ENCODE measurements at places on chromosomes 5 and 9. TPM values are rescaled to one million over a fixed set of nuclear protein-coding genes. Genes with fewer than 3 reads are reported as not detected.

The TAF11L5 gene
- total RNA-seq: not detected

The OMD gene
- total RNA-seq: 0.21 TPM

The SMU1 gene
- 31.8 TPM for total RNA-seq

The LCN15 gene
- total RNA-seq: not detected

GRCh38 chr9:114546851-114547250 is 40.7 kb upstream of the ATP6V1G1 start:
- DNase-seq: no peak

DNA sequence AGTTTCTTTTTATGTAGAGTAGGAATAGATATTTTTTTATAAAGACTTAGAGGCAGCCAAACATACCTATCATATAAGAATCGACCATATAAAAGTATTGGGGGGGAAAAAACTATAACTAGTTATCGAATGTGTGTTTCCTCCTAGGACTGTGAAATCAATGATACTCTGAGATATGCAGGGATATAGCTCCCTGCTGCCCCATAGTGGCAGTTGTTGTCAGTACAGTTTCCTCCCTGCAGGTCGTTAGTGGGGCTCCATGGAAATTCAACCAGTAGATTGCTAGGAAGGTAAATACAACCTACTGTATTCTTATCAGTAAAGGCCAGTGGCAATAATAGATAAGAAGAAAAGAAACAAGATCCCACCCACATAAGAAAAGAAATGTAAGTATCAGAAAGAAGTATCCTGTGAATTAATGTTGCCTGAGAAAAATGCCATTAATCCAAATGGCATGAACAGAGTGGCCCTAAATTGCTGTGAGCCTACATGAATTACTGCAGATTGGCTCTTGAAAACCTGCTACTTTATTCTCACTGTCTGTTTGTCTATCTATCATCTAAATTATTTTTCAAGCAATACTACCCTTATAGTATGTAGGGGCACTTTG is 136.9 kb upstream of the FBN2 start:
- DNase-seq: peak; percentile 35

GRCh38 chr5:154249826-154250225 is 59.3 kb downstream of the GALNT10 start:
- no peak for DNase-seq

GRCh38 chr5:1875843-1876659 is 6.7 kb downstream of the IRX4 start:
- no peak for DNase-seq

GRCh38 chr9:75229605-75230332 is 141.5 kb downstream of the OSTF1 start:
- DNase-seq: peak; percentile 73

- DNase-seq: peak; percentile 43
Measured at GRCh38 chr5:97550164-97550563, 367.1 kb upstream of the RIOK2 start.

- DNase-seq: peak; percentile 30
Measured at GRCh38 chr9:128689293-128689774, 312 bp downstream of the SET start.

DNA sequence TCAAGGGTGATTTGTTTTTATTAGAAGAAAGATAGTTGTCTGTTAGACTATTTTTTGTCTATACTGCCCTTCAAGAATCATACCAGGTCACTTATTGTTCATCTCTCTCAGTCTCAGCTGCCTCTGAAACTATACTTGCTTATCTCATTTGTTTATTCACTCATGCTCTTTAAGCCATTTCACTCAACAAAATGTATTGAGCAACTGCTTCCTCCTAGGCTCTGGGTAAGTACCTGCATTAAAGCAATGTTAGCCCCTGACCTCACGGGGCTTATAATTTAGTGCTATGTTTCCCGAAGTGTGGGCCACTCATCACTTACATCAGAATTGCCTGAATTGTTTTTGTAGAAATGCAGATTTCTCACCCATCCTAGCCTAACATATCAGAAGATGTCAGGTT is 100.9 kb downstream of the DPYSL3 start:
- no peak for DNase-seq

Measured in H4 (cell line).